Hematopoietic multipotent progenitor cell treated with erythropoietin and hydrocortisone succinate and interleukin-3 and kit ligand, for 4 days (in vitro differentiated cells): ENCODE measurements at places on chromosomes 16 and 17.

GRCh38 chr16:67187175-67187890 is 2.6 kb downstream of the EXOC3L1 start:
- no peak for DNase-seq

DNA sequence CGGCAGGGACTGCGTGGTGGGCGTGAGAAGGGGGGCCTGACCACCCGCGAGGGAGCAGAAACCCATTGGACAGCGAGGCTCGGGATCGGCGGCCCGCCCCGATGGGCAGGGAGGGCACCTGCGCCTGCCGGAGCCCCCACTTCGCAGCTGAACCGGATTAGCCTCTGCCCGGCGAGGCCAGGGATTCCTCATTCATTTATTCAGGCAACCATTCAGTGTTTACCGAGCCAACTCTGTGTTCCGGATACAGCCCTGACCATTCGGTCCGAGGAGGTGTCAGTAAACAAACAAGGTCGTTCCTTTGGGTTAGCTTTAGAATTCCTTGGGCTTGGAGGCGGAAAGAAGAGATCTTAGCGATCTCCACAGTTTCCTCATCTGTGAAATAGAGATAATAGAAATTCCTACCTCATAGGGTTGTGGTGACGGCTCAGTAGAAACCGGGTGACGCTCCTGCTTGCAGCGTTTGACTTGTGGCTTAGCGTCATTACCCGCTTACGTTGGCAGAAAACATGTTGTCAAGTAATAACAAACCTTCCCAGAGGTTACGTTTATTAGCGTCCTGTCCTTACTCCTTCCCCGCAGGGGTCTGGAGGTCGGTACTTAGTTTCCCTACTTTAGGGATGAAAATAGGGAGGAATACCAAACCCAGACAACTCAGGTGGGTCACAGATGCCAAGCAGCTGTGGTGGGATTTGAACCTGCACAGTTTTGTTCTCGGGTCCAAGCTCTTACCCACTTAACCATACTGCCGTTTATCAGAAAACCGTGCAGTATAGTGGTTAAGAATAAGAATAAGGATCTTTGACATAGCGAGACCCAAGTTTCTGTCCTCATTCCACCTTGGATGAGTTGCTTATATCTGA is 893 bp downstream of the POLR3E start:
- peak; percentile 96 for DNase-seq

DNA sequence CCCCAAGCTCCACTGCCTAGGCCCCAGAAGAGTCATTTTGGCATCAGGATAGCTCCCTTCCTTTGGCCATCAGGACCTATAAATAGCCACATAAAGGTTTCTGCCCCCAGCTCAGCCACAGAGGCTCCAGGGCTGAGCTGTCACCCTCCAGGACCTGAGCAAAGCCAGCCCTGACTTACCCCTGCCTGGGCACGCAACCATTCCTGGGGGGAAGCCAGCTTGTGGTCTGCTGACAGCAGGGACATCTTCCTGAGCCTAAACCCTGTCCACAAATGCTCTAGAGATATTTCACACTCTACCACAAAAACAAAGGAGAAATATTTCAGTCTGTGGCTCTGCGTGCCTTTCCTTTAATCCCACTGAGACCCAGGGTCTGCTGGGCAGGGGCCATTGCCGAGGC is 123.7 kb upstream of the CCL2 start:
- DNase-seq: peak; percentile 14

DNA sequence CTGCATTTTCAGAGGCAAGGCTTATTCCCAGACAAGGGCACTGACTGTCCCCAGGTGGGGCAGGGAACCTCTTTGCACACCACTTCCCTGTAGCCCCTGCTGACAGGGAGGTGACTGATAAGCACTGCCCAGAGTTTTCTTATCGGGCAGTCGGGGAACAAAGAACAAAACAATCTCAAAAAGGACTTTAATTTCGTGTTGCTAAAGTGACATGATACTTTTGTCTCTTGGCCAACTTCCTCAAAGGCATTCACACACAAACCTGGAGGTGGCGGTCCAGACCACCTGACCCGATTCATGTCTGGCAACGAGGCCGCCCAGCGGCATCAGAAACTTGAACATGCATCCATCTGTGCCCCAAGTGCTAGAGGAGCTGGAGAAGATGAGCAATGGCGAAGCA is 28.9 kb downstream of the ZDHHC7 start:
- peak; percentile 69 for DNase-seq

DNA sequence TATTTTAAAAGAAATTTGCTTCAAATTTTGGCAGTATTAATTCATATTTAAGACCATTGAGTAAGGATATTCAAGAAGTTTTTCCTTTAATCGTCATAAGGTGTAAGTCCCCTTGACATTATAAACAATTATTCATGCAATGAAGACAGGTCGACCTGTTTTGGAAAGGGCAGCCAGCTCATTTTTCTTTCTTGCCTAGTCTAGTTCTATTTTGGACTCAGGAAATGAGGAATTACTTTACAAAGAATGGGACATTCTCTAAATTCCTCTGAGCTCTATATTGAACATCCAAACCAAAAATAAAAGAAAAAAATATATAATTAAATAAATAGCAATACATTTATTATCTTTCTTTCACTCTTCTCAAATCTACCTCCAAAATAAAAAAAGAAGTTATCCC is 595.6 kb upstream of the KIF2B start:
- DNase-seq: no peak

DNA sequence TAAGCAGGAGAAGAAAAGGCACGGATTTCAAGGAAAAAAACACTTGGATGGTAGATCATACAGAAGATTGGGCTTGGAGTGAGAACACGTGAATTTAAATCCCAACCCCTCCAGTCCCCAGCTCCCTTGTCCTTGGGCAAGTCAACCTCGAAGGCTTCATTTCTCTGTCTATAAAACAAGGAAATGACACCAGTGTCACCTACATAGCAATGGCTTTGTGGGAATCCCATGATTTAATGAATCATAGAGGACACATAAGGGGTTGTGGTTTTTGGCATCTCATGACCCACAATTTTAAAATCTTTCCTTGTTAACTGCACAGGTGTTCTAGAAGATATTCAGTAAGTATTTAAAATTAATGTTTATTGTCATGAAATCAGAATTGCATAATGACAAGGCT is 8.2 kb upstream of the CCL2 start:
- DNase-seq: no peak

DNA sequence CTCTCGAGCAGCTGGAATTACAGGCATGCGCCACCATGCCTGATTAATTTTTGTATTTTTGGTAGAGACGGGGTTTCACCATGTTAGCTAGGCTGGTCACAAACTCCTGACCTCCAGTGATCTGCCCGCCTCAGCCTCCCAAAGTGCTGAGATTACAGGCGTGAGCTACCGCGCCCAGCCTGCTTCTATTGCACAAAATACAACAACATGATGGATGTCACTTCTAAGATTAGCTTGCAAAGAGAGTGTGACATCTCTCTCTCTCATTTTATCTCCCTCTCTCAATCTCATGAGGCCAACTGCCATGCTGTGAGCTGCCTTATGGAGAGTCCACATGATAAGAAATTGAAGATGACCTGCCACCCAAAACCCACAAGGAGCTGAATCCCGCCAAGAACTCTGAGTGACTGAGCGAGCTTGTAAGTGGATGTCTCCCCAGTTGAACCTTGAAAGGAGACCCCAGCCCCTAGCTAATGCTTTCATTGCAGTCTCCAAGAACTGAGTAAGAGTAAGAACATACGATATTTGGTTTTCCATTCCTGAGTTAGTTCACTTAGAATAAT is 458.5 kb downstream of the RBFOX1 start:
- DNase-seq: no peak

GRCh38 chr17:73566905-73567782 is 77.1 kb downstream of the SDK2 start:
- peak; percentile 58 for DNase-seq

- DNase-seq: no peak
Observed at GRCh38 chr17:41448506-41448905, 7.7 kb upstream of the KRT38 start.
